ENCODE measurements at places on chromosomes 7 and 10. TPM values are rescaled to one million over a fixed set of nuclear protein-coding genes. Genes with fewer than 3 reads are reported as not detected.

- no peak for DNase-seq
These were observed 34.7 kb downstream of the IMMP2L start for GRCh38 chr7:111527545-111527944.

LIPF gene
- total RNA-seq: not detected

PVRIG gene
- total RNA-seq: not detected

- DNase-seq: no peak
These were observed 39.2 kb upstream of the FRMD4A start for GRCh38 chr10:14369906-14370305.
